ENCODE measurements at places on chromosomes 7 and 10.

- DNase-seq: no peak
Measured at GRCh38 chr10:49508249-49508648, 30.7 kb downstream of the ERCC6 start.

DNA sequence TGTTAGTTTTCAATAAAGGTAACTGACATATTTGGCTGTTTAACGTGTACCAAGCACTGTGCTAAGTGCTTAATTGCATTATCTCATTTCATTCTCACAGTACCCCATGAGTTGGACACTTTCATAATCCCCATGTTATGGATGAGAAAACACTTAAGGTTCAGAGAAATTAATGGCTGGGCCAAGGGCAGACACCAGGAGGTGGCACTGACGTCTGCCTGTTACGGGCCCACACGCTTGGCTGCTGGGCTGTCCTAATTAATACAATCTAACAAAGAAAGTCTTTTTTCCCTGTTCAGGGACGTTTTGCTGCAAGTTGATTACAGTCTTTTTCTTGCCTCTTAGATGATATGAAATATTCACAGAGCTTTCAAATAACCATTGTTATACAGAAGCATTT lies 16.1 kb downstream of the DYDC2 start:
- DNase-seq: no peak

DNA sequence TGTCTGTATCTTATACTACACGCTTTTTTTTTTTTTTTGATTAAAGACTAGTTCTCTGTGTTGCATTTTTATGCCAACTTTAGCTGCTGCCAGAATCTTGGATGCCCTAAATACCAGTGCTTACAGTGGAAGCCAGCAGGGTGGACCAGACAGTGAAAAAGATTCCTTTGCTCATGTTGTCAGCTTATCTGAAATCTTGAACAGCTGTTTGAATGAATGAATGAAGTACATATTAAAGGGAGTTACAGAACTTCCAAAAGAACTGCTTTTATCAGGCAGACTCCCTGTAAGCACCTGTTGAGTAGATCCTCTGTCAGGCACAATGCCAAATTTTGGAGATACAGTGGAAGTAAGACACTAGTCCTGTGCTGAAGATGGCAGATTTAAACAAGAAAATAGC lies 184.9 kb downstream of the PPP1R9A start:
- DNase-seq: no peak

- DNase-seq: no peak
Measured at GRCh38 chr10:123549761-123550454, 116.2 kb upstream of the GPR26 start.

GRCh38 chr7:90994121-90994520 lies 270.1 kb upstream of the FZD1 start:
- no peak for DNase-seq

- no peak for DNase-seq
Measured at GRCh38 chr10:68564712-68565111, 4.6 kb downstream of the TET1 start.

GRCh38 chr7:68964060-68964459 lies 634.2 kb upstream of the AUTS2 start:
- DNase-seq: no peak

- no peak for DNase-seq
Measured at GRCh38 chr7:47290466-47290865, 291.4 kb downstream of the TNS3 start.

DNA sequence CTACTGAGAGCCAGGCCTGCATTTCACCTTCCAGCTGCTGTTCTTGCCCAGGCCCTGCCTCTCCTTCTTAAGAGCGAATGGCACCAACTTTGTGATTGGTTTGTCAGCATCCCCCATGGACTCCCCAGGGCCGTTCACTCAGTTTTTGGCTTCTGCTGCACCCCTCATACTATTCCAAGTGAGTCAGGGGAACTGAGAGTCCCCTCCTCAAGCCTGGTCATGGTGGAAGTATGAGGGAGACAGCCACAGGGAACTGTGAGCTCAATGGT lies 62.4 kb upstream of the ANTXRL start:
- no peak for DNase-seq

- DNase-seq: no peak
Measured at GRCh38 chr10:100802607-100803006, 57.2 kb downstream of the PAX2 start.

Data from NAMALWA (cell line).